ENCODE measurements at places on chromosomes 7 and 10. TPM values are rescaled to one million over a fixed set of nuclear protein-coding genes. Genes with fewer than 3 reads are reported as not detected.

GRCh38 chr10:121335386-121335925 lies 262.8 kb downstream of the FGFR2 start:
- DNase-seq, result no peak

DNA sequence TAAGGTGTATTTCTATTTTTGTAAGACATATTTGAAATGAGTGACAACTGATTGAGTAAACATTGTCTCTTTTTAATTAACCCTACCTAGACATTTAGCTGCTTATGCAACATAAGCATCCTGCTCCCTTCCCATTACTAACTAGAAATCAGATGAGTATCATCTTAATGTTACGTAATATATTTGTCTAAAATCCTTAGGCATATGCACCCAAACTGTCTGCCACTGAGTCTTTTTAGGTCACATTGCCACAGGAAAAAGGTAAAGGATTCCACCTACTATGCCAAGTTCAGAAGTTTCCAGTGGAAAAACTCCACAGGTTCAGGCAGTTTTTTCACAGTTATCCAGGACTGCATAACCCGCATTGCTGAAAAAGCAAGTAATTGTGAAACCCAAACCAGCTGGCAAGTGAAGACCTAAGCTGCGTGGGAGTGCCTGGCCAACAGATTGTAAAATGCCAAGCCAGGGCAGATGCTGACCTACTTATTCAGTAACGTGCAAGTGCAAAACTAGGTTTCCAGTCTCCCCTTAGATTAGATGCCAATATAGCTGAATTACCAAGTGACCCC lies 983.7 kb downstream of the GATA3 start:
- peak; percentile 11 for DNase-seq

- no peak for DNase-seq
Measured at GRCh38 chr7:38425509-38425908, 152.1 kb upstream of the TARP start.

DNA sequence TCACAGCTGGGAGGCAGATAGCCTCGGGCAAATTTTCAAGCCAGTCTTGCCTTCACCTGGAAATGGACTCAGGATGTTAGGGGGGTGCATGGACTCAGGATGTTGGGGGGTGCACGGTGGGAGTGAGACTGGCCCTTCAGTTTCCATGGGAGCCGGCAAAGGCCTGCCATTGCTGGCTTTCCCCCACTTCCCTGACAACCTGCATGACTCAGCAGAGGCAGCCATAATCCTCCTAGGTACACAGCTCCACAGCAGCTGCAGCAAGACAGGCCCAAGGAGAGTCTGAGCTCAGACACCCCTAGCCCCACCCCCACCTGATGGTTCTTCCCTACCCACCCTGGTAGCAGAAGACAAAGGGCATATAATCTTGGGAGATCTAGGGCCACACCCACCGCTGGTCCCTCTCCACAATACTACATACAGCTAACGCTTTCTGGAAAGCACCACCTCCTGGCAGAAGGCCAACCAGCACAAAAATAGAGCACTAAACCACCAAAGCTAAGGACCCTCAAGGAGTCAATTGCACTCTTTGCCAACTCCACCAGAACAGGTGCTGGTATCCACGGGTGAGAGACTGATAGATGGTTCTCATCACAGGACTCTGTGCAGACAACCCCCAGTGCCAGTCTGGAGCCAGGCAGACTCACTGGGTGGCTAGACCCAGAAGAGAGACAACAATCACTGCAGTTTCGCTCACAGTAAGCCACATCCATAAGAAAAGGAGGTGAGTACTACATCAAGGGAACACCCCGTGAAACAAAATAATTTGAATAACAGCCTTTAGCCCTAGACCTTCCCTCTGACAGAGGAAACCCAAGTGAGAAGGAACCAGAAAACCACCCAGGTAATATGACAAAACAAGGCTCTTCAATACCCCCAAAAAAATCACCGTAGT lies 18.3 kb downstream of the C7orf25 start:
- DNase-seq, result no peak

DNA sequence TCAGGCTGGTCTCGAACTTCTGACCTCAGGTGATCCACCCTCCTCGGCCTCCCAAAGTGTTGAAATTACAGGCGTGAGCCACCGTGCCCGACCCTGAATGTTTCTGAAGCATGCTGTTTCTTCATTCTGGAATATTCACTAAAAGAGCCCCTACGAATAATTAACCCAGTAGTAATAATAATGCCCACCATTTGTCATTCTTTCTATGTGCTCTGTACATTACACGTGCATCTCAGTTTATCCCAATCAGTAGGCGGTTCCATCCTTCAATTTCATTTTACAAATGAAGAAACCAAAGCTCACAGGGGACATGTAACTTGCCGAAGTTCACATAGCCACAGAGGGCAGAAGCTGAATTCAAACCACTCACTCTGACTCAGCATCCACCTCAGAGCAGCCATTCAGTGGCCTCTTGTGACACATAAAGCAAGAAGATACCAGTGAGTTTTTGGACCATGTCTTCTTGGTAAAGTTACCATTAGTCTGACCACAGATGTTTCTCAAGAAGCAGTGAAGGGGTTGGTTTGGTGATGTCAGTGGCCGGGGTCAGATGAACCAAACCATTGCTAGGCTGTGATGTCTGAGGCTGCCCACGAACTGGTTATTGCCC lies 71.9 kb upstream of the DUSP5 start:
- peak; percentile 98 for DNase-seq

- no peak for DNase-seq
Measured at GRCh38 chr10:88949912-88950837, 2.4 kb downstream of the ACTA2 start.

DNA sequence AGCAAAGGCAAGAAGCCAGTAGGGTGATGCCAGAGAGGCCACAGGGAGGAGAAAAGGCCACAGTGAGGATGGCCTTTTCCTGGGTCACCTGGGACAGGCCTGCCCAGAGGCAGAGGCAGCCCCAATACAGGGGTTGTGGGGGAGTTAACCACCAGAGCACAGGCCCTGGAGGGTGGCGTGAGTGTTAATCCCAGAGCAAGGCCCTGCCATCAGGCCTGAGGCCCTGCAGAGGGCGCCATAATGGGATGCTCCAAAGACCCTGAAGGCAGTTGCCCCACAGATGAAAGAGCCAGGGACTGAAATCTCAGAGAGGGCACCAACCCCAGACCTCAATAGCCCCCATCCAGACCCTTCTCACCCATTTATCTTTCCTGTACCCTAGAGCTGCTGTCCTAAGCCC lies 23.9 kb downstream of the SLC13A4 start:
- DNase-seq, result no peak

- DNase-seq, result no peak
Measured at GRCh38 chr10:101773923-101774588, 1.9 kb downstream of the FGF8 start.

DNA sequence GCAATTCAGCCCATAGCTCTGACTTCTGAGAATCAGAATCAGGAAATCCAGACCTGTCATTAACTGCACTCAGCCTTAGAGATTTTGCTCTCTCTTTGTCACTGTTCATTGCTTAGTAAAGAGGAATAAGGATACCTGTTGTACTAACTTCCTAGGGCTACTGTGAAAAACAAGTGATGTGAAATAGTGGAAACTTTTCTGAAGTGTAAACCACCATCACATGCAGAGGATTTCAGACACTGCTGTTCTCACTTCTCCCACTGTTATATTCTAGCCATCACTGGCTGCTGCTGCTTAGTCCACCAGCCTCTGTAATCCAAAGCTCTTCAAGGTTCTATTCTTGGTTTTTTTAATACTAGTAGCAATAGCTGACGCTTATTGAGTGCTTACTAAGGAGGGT lies 129.6 kb upstream of the CCDC6 start:
- no peak for DNase-seq

GRCh38 chr7:22361795-22362194 lies 4.8 kb upstream of the RAPGEF5 start:
- DNase-seq, result no peak

DNA sequence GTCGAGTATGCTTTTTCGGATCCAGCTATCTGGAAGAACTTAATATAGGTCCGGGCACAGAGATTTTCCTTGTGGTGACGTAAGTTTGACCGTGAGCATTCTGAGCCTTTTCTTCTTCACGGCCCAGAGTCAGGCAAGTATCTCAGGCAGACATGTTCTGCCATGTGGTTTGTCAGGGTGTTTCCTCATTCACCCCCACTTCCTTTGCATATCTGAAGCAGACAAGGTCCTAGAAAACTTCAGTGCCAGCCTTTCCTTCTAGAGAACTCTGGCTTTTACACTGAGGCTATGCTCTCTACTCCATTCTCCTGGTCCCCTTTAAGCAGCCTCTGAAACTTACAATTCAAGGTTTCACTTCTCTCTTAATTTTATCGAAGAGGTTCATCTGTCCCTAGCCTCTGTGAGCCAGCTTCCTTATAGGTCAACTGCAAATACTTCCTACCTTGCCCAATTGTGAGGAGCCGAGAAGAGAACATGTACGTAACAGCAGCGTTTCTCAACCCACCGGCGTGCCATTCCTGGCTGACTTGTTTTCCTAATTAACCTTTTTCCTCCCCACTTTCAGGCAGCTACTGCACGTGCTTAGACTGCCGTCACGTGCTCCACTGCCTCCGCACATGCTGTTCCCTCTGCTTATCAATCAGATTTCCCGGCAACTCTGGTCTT lies 47.3 kb downstream of the CDCA7L start:
- no peak for DNase-seq

DNA sequence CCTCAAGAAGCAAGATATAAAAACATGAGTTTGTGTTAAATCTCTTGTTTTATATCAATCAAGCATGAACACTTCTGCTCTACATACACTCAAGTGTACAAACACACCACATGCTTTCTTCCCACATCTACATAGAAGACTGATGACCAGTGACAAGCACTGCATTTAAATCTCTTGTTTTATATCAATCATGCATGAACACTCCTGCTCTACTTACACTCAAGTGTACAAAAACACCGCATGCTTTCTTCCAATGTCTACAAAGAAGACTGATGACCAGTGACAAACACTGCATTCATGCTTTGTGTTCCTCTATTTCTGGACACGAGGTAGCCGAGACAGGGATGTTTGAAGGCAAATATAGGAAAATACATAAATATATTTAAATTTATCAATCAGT lies 642.0 kb upstream of the PFKP start:
- DNase-seq, result no peak

DNA sequence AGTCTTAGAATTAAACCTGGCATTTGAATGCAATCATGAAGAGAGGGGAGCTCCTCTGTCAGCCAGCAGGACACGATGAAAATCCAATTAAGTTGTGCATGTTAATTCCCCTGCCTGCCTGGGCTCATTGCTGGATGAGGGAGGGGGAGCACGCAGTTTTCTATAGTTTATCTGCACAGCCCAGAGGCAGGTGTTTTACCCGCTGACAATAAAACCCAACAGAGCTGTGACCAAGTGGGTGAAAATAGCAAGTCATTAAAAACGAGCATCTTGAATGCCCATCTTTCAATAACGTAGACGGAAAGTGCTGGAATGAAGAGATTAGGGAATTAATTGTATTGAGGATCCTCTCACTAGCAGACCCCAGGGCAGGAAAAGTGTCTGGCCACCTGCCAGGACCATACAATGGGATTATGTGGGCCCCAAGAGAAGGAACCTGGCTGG lies 100.1 kb upstream of the FAM20C start:
- no peak for DNase-seq

- DNase-seq, result no peak
Measured at GRCh38 chr7:92282221-92282814, 36.5 kb downstream of the ANKIB1 start.

- DNase-seq, result no peak
Measured at GRCh38 chr10:7480742-7481367, 70.0 kb upstream of the SFMBT2 start.

The NPSR1 gene
- total RNA-seq, result not detected

The CTAGE8 gene
- total RNA-seq, result 0.17 TPM

The AZGP1 gene
- total RNA-seq, result not detected

The IFIT3 gene
- 32.0 TPM for total RNA-seq

The HEPACAM2 gene
- total RNA-seq, result not detected

The NPC1L1 gene
- not detected for total RNA-seq

Measured in LHCN-M2 (cell line).